ENCODE measurements at places on chromosomes 4 and X.

GRCh38 chr4:40856277-40856839, 106.6 kb downstream of the NSUN7 start:
- no peak for DNase-seq

DNA sequence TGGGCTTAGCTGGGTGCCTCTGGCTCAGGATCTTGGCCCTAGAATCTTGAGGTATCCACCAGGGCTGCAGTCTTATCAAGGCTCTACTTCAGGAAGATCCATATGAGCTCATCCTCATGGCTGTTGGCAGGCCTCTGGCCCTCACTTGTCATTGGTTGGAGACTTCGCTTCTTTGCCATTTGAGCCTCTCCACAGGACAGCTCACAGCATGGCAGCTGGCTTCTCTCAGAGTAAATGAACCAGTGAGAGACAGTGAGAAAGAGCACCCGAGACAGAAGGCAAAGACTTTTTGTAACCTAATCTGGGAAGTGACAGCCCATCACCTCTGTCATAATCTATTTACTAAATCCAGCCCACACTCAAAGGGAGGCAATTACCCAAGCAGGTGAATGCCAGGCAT, 236.8 kb downstream of the GPAT3 start:
- no peak for DNase-seq

- no peak for DNase-seq
Observed at GRCh38 chr4:128711361-128711760, 98.1 kb upstream of the JADE1 start.

DNA sequence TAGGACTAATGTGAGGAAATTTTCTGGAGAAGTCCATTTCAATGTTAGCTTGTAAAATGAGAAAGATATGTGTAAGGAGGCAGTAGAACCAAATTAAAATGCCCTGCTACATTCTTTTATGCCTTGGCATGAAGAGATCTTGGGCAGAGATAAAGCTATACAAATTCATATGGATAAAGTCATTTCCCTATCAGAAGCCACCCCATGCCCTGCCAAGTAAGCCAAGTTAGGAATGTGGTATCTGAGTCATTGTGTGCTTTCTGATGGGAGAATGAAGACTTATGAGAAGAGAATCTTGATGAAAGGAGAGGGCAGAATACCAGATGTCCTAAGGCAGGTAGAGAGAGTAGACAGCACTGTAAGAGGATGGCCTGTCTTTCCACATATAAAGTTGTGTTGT, 83.7 kb downstream of the TEX13A start:
- no peak for DNase-seq

DNA sequence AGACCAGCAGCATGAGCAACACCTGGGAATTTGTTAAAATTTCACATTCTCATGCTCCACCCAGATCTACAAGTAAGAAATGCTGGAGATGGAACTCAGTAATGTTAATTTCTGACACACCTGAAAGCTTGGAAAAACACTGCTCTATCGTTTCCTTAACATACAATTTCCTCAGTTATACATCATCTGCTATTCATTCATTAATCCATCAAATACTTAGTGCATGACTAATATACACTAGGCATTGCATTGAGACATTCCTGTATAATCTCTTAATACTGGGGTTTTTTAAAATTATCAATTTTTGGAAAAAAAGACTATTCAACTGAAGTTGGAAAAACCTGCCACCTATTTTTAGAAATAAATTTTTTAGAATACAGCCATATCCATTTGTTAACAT, 106.1 kb downstream of the CHM start:
- DNase-seq: peak; percentile 1

DNA sequence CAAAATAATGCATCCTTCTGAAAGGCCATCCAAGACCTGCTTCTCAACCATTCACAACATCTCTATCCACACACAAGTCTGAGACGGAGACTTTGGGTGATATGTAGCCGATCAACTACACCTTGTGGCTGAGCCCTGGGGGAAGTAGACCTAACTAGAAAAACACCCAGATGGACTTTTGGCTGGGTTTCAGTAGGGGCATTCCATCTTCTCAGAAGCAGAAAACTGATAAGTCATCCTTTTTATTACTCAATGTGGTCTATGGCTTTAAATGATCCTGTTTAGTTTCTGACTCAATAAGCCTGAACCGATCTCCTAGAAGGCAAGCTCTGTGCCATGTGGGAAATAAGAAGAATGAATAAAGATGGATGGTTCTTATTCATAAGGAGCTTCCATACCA, 82.5 kb upstream of the AFF2 start:
- DNase-seq: peak; percentile 72

- DNase-seq: no peak
Observed at GRCh38 chr4:82601242-82602015, 39.6 kb upstream of the TMEM150C start.

GRCh38 chr4:119508281-119508680, 120.3 kb downstream of the PDE5A start:
- peak; percentile 19 for DNase-seq

DNA sequence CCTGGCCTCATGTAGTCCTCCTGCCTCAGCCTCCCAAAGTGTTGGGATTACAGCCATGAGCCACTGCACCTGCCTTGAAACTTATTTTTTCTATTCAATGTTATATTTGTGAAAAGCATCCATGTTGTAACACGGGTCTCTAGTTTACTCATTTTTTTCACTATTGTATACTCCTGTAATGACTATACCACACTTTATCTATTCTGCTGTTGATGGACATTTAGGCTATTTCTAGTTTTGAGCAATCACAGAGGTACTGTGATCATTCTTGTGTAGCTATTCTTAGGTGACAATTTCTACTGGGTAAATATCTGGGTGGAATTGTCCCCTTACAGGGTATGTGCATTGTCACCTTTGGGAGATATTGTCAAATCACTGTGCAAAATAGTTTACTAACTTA, 3.6 kb downstream of the DRP2 start:
- DNase-seq: no peak

Measured in fibroblast of skin of abdomen (primary cell).